Thoracic aorta (tissue), 2 donors: ENCODE measurements at places on chromosomes 11 and 22. TPM values are rescaled to one million over a fixed set of nuclear protein-coding genes. Genes with fewer than 3 reads are reported as not detected.

Gene NCF4
- 68.8 TPM for total RNA-seq

Gene PGA4
- not detected for total RNA-seq

DNA sequence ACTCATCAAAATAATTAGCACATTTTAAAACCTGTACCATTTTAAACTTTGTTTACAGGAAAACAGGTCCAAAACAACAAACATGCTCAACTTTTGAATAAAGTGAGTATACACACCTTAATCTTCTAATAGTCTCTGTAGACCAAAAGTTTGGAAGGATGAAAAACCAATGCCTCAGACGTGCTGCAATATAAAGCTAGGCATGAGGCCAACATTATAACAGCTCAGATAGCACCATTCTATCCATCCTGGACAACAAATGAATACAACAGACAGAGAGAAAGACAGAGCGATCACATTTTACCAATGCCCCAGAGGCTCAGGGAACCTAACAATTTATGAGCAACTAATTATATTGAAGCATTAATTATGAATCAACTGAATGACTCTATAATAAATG, 77.0 kb downstream of the PAK1 start:
- no peak for DNase-seq

GRCh38 chr22:50367778-50368500, 24.8 kb downstream of the PPP6R2 start:
- no peak for DNase-seq

DNA sequence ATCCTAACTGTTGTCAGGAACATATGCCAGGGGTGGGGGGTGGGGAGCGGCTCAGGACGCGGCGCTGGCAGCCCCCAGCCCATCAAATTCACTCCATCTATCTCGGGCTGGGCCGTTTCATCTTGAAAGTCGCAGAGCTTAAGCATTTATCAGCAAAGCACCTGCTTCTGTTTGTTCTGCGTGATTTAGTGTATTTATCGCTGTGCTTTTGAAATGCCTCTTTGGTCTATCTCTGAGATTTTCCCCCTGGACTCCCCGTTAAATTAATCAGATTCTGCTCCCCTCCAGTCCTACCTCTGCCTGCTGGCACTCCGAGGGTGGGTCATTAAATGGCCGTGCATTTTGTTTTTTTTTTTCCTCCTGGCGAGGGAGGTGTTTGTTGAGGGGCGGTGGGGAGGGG, 446.2 kb downstream of the TBC1D22A start:
- DNase-seq, result no peak

GRCh38 chr11:69144316-69145049, 11.3 kb upstream of the SMIM38 start:
- DNase-seq, result no peak

GRCh38 chr22:37933711-37934376, 19.6 kb downstream of the C22orf23 start:
- peak; percentile 84 for DNase-seq
